Stimulated activated CD8-positive, alpha-beta memory T cell treated with anti-CD3 and anti-CD28 coated beads, Interleukin-4, amount 100 ng/mL, for 1 hour (primary cell): ENCODE measurements at places on chromosomes 2 and 18.

GRCh38 chr2:29469961-29470360 is 354.7 kb downstream of the CLIP4 start:
- no peak for DNase-seq

DNA sequence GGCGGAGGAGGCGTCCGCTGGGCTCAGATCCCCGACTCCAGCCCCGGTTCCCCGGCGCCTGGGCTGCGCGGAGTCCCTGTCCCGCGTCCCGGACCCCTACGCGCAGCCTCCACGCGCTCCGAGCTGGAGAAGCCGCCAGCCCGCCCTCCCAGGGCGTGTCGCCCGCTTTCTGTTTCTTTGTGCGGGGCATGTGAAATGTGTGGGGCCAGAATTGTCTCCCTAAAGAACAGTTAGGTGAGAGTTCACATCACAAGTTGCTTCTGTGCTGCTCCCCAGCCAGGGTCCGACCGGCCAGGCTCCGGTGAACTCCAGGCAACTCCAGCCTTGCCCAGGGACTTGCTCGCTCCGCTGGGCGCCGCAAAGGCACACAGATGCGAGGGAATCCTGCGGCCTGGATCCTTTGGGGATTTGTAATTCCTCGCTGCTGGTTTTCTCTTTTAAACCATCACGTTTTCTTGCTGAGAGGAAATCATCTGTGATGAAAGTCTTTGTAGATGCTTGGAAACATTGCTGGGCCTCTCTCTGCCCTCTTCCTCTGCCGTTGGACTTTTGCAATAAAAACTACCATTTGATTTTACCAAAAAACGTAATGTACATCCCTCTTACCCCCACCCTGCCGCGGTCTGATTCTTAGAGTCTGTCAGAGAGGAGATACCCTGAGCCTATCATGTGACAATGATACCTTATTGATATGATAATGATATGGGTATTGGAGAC is 631 bp downstream of the GYPC start:
- DNase-seq = no peak

DNA sequence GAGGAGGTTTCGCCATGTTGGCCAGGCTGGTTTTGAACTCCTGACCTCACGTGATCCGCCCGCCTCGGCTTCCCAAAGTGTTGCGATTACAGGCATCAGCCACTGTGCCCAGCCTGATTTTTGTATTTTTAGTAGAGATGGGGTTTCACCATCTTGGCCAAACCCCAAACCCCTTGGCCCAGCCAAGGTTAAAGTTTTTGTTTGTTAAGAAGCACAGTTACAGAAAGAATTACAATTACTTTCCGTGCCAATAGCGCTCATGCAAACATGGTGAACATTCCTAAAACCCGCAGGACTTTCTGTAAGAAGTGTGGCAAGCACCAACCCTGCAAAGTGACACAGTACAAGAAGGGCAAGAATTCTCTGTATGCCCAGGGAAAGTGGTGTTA is 26.1 kb downstream of the ITSN2 start:
- DNase-seq = no peak

- DNase-seq = no peak
Observed at GRCh38 chr18:36493349-36494159, 196.0 kb downstream of the FHOD3 start.

GRCh38 chr18:35653392-35654135 is 72.0 kb downstream of the GALNT1 start:
- no peak for DNase-seq

DNA sequence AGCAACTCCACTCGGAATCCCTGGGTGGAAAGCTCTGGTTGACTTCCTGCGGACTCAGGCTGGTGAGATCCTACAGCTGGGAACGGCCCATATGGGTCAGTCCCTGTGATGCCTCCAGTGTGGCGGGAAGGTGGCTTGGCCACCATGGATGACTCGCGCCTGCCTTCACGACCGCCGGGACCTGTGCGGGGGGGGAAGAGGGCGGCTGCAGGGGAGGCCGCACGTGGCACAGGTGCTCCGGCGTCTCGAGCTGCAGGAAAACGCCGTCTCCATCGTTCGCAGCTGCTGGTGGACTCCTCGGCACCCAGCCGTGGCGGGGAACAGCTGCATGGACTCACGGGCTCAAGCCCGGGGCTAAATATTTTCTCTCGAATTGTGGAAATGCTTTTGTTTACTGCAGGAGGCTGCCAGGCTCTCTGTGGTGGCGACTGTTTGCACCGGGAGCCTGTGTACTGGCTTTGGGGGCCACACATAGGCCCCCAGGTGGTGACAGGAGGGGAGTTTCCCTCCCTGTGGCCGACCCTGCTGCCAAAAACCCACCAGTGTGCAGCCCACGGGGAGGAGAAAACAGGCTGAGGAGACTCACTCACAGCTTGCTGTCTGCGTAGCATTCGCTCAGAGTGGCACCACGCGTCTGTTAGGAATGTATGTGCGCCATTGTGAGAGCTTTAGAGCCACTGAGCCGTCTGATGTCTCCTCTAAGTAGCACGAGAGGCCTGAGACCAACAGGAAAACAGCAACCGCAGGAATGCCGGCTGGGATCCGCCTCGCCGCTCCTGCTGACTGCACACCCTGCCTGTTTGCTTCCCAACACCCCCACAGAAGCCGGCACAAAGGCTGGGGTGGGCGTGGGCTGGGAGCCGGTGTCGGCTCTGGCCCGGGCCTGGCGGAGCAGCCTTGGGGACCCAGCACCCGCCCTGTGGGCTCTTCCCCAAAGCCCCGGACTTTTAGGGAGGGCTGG is 89.2 kb downstream of the NFATC1 start:
- DNase-seq = no peak

- no peak for DNase-seq
Observed at GRCh38 chr2:139631966-139632365, 851.8 kb upstream of the NXPH2 start.

GRCh38 chr2:109609352-109610024 is 4.3 kb downstream of the SEPTIN10 start:
- DNase-seq = no peak

DNA sequence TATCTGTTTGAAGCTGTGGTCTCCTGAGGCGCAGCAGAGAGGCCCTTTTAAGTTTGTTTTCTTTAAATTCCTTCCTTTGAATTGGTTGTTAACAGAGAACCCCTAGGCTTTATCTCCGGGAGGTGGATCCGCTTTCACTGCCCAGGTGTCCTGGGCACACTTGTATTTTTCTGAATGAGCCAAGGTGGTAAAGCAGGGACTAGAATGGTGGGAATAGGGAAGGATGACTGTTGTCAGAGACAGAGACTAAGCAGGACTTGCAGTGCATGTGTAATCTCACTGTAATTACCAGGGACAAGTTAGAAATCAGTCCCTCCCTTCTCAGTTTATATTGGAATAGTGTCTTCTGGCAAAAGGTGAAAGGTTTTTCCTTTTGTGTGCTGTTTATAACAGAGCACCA is 72.8 kb downstream of the PHLPP1 start:
- no peak for DNase-seq

- no peak for DNase-seq
Observed at GRCh38 chr18:51188024-51188701, 9.3 kb downstream of the MEX3C start.

DNA sequence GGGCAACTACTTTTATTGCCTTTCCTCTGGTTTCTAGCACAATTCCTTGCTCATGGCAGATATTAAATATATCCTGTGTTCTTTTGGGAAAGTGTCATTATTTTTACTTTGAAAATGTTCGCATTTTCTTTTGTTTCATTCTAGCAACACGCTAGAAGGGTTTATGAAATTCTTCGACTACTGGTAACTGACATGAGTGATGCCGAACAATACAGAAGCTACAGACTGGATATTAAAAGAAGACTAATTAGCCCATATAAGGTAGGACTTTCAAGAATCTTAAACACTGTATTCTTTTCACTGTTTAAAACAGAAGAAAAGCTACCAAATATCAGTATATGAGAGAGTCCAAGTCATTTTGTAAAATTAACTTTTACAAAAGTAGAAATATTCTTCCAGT is 20.6 kb upstream of the METAP1D start:
- DNase-seq = no peak

DNA sequence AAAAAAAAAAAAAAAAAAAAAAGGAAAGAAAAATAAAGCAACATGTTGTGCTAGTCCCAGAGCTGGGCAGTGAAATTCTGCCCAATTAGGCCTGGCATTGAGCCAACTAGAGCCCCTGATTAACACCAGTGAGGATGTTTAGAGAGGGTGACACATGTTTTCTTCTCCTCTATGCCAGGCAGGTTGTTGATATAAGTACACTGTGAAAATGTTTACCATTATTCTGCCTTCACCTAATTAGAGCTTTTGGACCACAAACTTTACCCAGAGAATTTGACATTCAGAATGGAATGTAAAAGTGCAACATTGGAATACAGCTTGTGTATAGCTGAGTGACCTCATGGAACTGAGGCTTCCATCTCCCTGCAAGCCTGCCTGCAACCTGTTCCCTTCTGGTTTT is 95.9 kb upstream of the MSH2 start:
- DNase-seq = no peak

- DNase-seq = no peak
Observed at GRCh38 chr2:221443645-221444044, 128.5 kb downstream of the EPHA4 start.

DNA sequence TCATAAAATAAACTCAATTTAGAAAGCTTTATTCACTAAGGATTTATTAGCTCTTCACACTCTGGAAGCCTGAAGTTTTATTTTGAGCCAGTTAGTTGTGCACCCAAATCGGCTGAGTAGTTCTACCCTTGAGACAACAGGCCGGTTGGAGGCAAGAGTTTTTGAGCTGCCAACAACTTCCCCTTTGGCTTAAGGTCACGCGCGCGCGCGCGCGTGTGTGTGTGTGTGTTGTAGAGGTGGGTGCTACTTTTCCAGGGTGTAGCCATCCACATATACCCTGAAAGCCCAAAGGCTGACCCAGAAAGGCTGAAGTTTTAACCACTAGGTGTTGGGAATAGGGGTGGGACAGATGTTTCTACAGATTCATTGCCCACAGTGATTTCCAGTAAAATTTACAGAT is 150.2 kb upstream of the LHCGR start:
- no peak for DNase-seq

GRCh38 chr2:70921839-70922234 is 13.9 kb upstream of the ATP6V1B1 start:
- no peak for DNase-seq

DNA sequence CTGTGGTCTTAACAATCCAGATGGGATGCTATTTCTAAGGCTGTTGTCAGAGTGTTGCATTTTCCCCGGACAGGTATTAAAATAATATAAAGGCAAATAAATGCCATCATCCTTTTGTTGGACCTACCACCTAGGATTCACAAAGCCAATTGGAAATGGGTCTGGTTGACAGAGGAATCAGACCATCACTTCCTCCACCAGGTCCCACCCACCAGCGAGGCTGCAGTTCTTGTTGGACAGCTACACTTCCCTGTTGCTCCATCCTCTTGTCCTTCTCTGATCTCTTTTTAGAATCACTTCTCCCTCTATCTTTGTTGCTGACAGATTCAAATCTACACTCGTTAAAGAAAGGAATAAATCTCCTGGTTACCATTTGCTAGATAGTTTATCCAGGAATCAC is 1.1 kb downstream of the TMEM169 start:
- DNase-seq = no peak

GRCh38 chr2:178512484-178512883 is 32.2 kb downstream of the PLEKHA3 start:
- no peak for DNase-seq

GRCh38 chr18:48666613-48667012 is 127.8 kb downstream of the CTIF start:
- DNase-seq = no peak

DNA sequence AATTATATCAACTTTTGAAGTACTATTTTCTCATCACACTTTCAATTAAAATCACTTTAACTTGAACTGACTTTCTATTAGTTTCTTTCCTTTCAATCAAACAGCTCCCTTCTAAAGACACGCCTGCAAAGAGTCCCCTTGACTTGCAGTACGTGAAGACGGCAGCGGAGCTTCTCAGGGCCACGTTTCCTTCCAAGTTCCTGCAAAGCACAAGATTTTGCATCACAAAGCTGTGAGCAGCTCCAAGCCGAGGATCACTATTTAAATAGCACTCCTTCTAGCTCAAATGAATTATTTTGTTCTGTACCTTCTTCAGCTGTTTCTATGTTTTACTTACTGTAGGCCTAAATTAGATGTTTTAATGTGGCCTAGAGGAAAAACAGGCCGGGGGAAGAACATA is 30.8 kb downstream of the SH3YL1 start:
- DNase-seq = no peak

- no peak for DNase-seq
Observed at GRCh38 chr2:196594158-196594557, 45.4 kb upstream of the CCDC150 start.

DNA sequence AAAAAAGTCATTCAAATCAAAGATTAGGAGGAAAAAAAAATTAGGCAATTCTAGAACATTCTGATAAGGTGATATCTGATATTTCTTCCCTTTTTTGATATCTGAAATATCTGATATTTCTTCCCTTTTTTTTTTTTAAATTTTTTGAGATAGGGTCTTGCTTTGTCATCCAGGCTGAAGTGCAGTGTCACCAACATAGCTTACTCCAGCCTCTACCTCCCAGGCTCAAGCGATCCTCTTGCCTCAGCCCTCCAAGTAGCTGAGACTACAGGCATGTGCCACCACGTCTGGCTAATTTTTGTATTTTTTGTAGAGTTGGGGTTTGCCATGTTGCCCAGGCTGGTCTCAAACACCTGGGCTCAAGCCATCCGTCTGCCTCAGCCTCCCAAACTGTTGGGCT is 33.9 kb downstream of the MEX3C start:
- no peak for DNase-seq

DNA sequence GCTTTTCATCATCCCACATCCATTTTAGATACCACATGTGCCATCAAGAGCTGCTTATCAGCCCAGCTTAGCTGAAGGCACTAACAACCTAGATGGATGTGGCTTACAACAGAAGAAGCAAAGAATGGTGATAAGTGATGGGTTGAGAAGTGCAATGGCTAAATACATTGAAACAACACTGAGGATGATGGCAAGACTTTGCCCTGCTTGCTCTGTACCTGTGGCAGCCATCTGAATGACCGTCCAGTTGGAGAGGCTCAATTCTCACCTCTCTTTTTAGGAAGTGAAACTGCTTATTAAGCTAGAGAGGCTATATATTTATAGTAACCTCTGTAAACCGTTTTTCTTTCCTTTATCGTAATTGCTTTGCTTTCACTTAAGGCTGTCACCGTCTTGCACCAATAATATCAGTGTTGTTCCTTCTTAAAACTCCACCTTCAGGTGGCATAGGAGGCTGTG is 5.7 kb downstream of the GPATCH11 start:
- no peak for DNase-seq

GRCh38 chr2:170739048-170739447 is 23.9 kb downstream of the SP5 start:
- DNase-seq = no peak
